ENCODE measurements at places on chromosomes 1 and 21.

DNA sequence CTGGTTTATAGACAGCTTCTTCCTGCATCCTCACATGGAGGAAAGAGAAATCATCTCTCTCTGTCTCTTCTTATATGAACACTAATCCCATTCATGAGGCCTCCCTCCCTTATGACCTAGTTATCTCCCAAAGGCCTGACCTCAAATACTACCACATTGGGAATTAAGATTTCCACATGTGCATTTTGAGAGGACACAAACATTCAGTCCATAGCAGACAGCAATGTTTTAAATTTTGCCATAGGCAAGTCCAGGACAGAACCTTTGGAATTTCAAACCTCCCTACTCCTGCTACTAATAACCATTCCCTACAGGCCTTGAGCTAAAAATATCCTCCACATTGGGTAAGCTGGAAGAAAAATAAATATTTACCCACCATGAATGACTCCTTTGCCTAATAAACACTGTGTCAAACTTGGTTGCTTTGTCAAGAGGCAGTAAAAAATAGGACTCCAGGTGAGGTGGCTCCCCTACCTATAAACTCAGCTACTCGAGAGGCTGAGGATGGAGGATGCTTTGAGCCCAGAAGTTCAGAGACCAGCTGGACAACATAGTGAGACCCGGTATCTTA, 113.7 kb downstream of the ZNF281 start:
- DNase-seq, result peak; percentile 13

DNA sequence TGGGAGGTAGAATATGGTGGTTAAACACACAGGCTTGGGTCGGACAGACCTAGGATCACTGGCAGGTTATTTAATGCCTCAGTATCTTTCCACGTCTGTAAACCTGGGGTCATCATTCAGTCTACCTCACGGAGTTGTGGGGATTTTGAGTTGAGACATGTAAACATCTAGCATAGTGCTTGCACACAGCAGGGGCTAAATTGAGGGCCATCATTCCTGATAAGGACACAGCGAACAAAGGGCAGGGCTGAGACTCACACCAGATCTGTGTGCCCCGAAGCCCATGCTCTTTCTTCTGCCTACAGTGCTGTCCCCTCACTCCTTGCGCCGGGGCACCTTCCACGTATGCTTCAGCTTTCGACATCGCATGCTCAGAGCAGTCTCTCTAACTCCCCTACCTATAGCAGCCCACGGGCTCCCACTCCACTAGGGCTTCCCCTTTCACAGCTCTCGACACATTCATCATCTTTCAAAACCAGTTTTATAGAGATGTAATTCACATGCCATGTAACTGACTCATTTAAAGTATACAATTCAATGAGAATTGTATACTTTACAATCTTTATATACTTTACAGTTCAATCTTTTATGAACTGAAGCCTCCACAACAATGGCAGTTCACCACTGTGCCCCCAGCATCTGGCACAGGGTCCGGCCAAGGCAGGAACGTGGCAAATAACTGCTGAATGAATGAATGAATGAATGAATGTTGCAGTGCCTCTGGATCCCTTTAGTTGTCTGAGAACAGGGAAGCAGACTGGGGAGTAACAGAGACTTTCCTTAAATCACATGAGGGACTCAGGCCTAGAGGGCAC, 48.0 kb downstream of the GPR161 start:
- DNase-seq, result no peak

DNA sequence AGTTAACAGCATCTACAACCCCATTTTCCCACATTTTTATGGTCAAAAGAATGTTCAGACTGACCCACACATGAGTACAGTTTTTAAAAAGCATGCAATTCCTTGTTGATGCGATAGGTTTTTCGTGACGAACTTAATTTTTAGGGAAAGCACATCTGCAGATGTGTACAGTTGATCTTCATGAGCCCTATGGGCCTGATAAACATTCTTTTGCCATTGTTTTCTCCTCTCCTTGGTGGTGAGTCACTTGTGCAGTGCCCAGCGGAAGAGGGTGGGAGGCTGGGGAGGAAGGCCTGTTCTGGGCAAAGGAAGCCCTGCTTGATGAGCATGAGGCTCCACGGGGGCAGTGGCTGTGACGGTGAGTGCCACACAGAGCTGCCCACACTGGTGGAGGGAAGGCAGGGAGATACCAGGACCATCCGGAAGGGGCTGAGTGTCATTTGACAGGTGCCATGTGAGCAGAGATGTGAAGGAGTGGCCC, 5.3 kb downstream of the ARF1 start:
- no peak for DNase-seq

GRCh38 chr1:202599669-202600431, 110.4 kb downstream of the SYT2 start:
- peak; percentile 46 for DNase-seq

DNA sequence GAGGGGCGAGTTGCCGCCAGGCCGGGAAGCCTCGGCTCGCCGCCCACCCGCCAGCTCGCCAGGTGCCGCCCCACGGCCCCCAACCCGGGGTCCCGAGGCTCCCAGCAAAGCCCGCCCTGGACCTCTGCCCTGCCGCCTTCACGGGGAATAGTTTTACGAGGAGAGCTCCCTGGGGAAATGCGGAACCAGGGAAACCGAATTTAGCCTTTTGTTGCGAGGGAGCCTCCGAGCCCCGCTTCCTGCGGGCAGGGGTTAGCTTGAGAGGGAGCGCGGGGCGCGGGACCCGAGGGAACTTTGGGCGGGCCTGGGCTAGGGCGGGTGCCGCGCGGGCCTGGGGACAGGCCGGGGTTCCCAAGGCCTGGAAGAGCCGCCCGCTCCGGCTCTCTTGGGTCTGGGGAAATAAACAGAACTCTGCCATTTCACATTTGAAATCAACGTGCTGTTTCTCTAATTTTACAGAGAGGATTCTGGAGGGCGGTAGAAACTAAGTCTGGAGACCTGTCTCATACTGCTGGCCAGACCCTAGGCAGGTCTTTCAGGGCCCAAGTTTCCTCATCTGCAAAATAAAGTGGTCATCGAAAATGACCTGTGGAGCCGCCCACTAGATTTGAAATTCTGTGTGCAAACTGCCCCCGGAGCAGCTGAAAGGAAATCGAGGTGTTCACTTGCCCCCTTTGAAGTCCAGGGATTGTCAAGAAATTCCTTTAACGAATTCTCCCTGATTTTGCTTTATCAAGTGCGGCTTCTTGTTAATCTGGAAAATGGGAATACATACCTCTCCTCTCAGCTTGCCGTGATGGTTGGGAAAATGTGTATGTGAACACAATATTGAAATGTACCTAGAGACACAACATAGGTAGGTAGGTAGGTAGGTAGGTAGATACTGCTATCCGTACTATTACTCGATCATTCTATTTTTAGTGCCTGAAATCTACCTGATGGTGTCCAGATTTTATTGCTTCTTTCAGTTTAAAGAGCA, 749 bp upstream of the GLUL start:
- DNase-seq, result peak; percentile 46

DNA sequence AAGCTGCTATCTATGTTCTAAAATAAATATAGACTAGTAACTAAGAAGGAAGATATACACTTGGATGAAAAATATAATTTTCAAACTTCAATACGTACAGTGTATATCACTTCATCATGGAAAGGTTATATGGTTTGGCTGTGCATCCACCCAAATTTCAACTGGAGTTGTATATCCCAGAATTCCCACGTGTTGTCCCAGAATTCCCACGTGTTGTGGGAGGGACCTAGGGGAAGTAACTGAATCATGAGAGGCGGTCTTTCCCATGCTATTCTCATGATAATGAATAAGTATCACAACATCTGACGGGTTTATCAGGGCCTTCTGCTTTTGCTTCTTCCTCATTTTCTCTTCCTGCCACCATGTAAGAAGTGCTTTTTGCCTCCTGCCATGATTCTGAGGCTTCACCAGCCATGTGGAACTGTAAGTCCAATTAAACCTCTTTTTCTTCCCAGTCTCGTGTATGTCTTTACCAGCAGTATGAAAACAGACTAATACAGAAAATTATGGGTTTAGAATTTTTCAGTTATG, 10.7 kb downstream of the NEGR1 start:
- DNase-seq, result no peak

DNA sequence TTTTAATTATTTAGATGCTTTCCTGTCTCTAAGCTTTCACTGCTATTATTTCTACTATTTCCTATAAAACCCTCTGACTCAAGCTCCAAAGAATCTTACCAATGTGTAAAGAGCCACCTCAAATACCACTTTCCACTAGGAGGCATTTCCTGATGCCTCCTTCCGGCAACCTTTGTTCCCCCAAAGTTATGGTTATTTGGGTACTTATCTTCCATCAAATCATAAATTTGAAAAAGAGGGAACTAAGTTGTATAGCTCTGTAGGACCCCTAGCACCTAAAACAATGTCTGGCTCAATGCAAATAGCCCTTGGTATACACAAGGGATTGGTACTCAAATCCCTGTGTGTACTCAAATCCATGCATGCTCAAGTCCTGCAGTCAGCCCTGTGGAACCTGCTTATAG, 79.6 kb downstream of the NME7 start:
- DNase-seq, result no peak

DNA sequence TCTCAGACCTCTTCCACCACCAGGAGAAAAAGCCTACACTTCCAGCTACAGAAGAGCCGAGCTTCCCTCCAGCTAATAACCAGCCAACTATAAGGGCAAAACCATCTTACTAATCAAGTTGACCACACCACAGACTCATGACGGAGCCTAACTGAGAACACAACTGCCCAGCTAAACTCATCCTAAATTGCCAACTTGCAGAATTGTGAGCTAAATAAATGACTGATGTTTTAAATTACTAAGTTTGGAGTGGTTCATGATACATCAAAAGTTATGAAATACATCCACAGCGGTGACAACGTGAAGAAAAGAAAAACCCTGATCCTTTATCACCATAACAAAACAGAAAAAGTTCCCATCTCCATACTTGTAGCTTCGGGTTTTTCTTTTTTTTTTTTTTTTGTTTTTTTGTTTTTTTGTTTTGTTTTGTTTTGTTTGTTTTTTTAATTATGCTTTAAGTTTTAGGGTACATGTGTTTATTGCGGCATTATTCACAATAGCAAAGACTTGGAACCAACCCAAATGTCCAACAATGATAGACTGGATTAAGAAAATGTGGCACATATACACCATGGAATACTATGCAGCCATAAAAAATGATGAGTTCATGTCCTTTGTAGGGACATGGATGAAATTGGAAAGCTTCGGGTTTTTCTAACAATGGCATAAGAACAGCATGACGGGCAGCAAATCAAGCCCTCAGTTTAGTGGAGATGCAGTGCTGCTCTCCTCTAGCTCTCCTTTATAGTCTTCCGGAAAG, 122.6 kb downstream of the PIGK start:
- DNase-seq, result no peak

- no peak for DNase-seq
Measured at GRCh38 chr1:183806125-183806524, 1.2 kb downstream of the RGL1 start.

GRCh38 chr1:100626397-100626796, 88.5 kb downstream of the GPR88 start:
- no peak for DNase-seq

GRCh38 chr1:53949023-53949990, 3.2 kb downstream of the LRRC42 start:
- DNase-seq, result peak; percentile 43

DNA sequence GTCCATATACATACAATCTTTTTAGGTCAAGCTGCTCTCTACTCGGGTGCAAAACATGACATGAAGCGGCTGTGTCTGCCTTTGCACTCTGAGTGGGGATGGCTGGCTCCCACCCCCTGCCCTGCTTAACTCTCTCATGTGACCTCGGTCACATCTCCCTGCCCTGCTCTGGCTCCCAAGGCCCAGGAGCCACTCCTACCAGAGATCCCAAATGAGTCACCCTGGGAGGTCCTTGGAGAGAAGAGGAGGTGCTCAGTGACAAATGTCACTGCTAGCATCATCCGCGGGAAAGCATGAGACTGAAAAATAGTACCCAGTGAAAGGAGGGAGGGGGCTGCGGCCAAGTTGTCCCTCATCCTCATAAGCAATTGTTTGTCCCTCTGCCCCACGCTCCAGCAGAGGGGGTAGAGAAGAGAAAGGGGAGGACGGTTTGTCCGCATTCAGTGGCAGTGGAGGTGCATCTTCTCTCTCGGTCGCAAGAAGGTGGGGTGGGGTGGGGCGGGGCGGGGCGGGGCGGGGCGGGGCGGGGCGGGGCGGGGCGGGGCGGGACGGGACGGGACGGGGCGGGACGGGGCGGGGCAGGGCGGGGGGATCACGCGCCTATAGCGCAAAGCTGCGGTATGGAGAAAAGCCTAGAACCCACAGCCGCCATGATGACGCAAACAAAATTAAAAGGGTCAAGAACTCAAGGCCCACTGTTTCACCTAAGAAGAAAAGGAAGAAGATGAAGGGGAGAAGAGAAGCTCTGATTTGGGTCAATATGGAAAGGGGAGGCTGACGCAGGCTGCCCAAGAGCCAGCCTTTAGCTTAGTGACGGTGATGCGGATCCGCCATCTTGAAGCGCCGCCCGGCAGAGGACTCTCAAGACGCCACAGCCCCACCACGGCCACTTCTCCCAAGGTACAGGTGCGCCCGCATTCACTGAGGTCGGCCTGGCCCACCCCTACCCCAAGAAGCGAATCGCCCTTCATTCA, 66.2 kb downstream of the CD46 start:
- DNase-seq, result no peak

GRCh38 chr1:108706643-108707042, 6.1 kb upstream of the FNDC7 start:
- no peak for DNase-seq

DNA sequence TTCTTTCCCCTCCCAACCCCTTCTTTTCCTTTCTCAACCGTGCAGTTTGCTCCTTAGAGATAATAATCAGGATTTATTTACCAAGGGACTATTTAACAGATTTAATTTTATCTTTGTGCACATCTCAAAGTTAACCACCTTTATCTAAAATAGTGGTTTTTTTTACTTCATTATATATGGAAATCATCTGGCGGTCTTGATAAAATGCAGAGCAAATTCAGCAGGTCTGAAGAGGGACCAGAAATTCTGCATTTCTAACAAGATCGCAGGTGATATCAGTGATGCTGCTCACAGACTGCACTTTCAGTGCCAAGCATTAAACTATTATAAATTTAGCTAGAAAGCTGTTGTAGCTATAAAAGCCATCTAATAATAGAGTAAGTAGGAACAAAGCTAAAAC, 83.4 kb upstream of the NEGR1 start:
- DNase-seq, result no peak

DNA sequence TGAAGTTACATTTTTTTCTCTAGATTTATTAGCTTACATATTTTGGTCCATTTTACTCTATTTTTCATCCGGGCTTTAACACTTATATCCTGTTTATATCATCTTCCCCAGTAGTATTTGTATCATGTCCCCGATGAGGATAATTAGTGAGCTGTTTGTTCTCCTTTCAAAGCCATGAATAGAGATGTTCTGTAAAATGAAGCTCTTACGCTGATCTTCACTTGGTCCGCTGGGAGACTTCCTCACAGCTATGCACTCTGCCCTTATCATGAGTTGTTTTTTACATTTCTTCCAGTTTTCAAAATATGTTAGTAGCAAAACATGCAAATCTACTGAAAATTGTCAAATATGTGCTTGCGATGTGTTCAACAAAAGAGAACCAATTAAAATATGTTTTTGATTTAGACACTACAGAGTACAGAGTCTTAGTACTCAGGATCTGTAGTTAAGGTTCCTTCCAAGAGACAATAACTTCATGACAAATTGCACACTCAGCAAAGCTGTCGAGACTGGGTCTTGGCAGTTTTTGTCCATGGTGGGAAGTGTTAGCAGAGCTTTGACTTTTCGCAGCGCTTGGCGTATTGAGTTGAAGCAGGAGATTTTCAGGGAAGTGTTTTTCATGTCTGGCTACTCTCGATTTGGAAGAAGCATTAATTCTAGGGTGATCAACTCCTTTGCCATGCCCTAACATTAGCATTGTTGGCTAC, 292.0 kb upstream of the ADAMTS5 start:
- DNase-seq, result no peak
